ENCODE measurements at places on chromosomes 11 and 22. TPM values are rescaled to one million over a fixed set of nuclear protein-coding genes. Genes with fewer than 3 reads are reported as not detected.

The PDE2A gene
- 4.4 TPM for total RNA-seq

The SCARF2 gene
- total RNA-seq: 32.1 TPM

The ZNF215 gene
- total RNA-seq: 3.1 TPM

The CDKN1C gene
- 90.1 TPM for total RNA-seq

The CSTPP1 gene
- total RNA-seq: 11.3 TPM

The ADORA2A gene
- total RNA-seq: 6.8 TPM

The C1QTNF4 gene
- 0.90 TPM for total RNA-seq

The TIMP3 gene
- 25.8 TPM for total RNA-seq

The MPEG1 gene
- under 0.01 TPM for total RNA-seq

The TUB gene
- total RNA-seq: 6.3 TPM

The CCDC116 gene
- total RNA-seq: 0.16 TPM

The CNTF gene
- 1.3 TPM for total RNA-seq

The HEPN1 gene
- total RNA-seq: not detected

The SCGB1A1 gene
- not detected for total RNA-seq

The SEPTIN5 gene
- total RNA-seq: 25.8 TPM

The OR51I1 gene
- total RNA-seq: not detected

The FOXRED2 gene
- total RNA-seq: 3.9 TPM

The FREY1 gene
- not detected for total RNA-seq

The KCNQ1 gene
- 2.1 TPM for total RNA-seq

The TPH1 gene
- total RNA-seq: under 0.01 TPM

The MS4A3 gene
- not detected for total RNA-seq

The UPK3A gene
- total RNA-seq: not detected

The F2 gene
- not detected for total RNA-seq

The KRTAP5-10 gene
- total RNA-seq: not detected

The MAP6 gene
- 2.0 TPM for total RNA-seq

The ARHGEF17 gene
- 22.6 TPM for total RNA-seq

The YAP1 gene
- 87.2 TPM for total RNA-seq

The ASCL2 gene
- total RNA-seq: 3.1 TPM

The GLYATL1 gene
- total RNA-seq: 2.0 TPM

The CD3G gene
- not detected for total RNA-seq

The WNT7B gene
- not detected for total RNA-seq

The TRIOBP gene
- total RNA-seq: 167 TPM

The SUSD2 gene
- total RNA-seq: 25.3 TPM

The QSER1 gene
- total RNA-seq: 8.8 TPM
